ENCODE measurements at places on chromosomes 6 and 20. TPM values are rescaled to one million over a fixed set of nuclear protein-coding genes. Genes with fewer than 3 reads are reported as not detected.

The TAGAP gene
- total RNA-seq = not detected

The SLC17A3 gene
- not detected for total RNA-seq

The CST4 gene
- not detected for total RNA-seq

The ABHD16A gene
- total RNA-seq = 38.6 TPM

The SLC17A9 gene
- 28.8 TPM for total RNA-seq

The CD109 gene
- total RNA-seq = 58.7 TPM

The CFAP206 gene
- total RNA-seq = 0.37 TPM

The VWA7 gene
- total RNA-seq = 0.09 TPM

The CALHM6 gene
- total RNA-seq = 2.1 TPM

The FILIP1 gene
- 0.37 TPM for total RNA-seq
